ENCODE measurements at places on chromosomes 3 and 15.

GRCh38 chr3:11076711-11077110, 77.6 kb upstream of the HRH1 start:
- DNase-seq = no peak

DNA sequence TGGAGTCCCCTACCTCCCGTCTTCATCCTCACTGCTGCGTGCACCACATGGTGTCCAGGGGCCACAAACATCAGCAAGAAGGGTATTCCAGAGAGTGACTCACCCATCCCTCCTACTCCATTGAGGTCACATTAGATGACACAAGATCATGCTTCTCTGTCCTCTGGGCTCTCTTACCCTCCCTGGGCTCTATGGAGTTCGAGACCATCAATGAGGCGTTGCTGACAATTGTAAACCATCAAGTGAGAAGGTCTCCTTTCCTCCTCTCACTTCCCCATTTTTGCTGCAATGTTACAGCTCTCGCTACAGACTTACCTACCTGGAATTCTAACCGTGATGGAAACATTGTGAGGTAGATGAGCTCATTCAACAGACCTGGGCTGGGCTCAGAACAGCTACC, 51.7 kb downstream of the HMCES start:
- DNase-seq = no peak

GRCh38 chr3:3771567-3771966, 27.7 kb upstream of the LRRN1 start:
- no peak for DNase-seq

DNA sequence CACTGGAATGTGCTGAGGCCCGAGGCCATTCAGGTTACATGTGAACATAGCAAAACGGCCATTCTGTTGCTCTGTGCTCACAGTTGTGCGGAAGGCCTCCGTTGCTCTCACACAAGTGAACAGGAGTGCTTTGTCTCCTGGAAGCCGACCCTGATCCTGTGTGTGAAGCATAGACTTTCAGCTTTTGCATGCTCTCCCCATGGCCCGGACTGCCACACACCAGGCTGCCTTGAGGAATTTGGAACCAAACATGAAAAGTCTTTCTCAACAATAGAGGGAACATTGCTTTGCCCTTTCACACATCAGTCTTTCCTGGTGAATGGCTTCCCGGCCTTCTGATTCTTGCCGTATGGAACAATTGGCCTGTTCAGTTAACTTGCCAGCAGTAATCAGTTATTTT, 154.8 kb upstream of the LRIG1 start:
- DNase-seq = no peak

GRCh38 chr3:152834776-152835600, at the start of gene P2RY1:
Gene P2RY1, plus strand, starts transcription at chr3:152835131. Its CDS starts 652 bp downstream, at chr3:152835783.
- no peak for DNase-seq

DNA sequence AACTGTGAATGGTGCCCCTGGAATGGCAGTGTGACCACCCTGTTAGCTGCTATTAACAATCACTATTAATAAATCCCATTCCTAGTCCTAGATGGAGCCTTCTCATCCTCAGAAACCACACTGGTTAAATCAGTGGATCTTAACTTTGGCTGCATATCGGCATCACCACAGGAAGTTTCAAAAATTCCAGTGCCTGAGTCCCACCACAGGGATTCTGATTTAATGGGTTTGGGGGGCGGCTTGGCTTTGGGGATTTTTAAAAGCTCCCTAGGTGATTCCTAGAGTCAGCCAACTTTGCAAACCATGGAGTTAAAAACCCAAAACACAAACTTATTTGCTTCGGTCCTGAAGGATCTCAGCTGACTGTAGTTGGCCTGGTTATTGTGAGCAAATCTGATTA, 3.1 kb downstream of the FAM107A start:
- no peak for DNase-seq

DNA sequence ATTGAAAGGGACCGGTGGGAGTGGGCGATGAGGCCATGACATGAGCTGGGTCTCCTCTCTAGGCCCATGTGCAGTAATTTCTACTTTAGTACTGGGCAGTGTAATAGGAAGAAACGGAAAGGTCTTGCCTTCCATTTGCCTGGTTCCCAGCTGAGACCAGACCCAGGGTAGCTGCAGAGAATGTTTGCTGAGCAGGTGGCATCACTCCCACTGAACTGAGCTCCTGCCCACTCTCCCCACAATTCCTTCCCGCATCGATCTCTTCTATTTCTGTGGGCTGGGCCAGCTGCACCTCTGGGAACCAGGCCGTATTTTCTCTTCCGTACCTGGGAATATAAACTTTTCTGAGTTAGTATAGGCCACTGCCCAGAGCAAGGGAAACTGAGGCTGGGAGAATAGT, 15.8 kb downstream of the ESYT3 start:
- no peak for DNase-seq

DNA sequence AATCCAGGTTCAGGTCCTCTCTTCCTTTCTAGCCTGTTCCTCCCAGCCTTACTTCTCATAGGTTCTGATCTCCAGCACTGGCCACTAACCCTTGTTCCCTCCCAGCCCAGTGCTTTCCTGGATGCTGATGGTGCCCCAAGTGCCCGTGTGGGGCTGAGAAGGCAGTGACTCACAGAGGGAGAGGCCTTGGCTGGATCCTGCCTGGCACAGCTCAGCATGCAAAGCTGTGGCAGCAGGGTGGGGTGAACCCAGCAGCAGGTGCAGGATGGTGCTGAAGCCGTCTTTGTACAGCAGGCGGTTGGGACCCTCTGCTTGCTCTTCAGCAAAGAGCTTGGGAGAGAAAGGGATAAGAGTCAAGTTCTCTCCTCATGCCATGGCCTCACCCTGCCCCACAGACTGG, 7.6 kb downstream of the LPCAT4 start:
- no peak for DNase-seq

DNA sequence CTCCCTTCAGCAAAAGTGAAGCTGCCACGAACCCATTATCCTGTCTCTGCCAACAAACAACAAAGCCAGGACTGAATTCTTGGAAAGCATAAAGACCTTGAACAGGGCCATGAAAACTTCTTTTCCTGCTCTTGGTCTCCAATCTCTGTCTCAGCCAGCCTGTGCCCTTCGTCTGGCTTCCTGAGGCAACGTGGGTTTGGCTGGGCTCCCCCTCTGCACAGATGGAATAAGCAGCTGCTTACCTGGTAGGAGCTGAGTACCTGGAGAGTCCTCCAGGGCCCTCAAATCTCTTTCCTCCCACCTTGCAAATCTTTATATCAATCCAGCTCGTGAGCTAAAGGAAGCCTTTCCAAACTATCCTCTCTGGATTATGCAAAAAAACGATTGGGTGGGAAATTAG, 97.6 kb upstream of the PSMD6 start:
- no peak for DNase-seq

- no peak for DNase-seq
These were observed 13.8 kb downstream of the BDH1 start for GRCh38 chr3:197541756-197542539.

GRCh38 chr3:52429031-52429430, 15.9 kb downstream of the SEMA3G start:
- DNase-seq = no peak

Data from activated CD4-positive, alpha-beta T cell treated with anti-CD3 and anti-CD28 coated beads, Interleukin-2, amount 50 U/mL, for 4 hours (primary cell).